ENCODE measurements at places on chromosomes 5 and 9.

GRCh38 chr9:19208653-19209052 lies 21.8 kb upstream of the DENND4C start:
- DNase-seq = no peak

DNA sequence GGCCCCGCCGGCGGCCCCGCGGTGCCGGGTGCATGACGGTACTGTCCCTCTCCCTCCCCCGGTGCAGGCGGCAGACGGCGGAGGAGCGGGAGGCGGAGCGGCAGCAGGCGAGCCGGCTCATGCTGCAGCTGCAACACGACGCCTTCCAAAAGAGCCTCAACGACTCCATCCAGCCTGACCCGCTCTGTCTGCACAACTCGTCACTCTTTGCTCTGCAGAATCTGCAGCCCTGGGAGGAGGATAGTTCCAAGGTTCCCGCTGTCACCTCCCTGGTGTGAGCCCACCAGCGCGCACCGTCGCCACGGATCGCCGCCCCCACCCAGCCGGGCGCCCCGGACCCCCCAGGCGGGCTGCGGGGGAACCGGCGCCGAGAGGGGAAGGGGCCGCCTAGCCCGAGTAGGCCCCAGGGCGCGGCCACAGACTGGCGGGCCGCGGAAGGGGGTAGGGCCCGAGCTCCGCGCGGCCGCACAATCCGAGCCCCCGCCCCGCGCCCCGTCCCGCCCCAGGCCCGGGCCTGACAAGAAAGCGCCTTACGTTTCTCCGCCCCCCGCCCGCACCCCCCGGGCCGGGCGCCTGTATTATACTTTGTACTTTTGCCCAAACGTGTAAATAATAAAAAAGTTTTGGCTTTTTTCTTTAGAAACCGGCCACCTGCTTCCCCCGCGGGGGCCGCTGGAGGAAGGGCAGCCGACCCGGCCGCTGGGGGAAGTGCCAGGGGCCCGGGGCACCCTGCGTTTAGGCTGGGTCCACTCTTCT lies 2.5 kb downstream of the TLX3 start:
- DNase-seq = no peak

GRCh38 chr9:84517026-84517425 lies 152.5 kb upstream of the NTRK2 start:
- DNase-seq = no peak

DNA sequence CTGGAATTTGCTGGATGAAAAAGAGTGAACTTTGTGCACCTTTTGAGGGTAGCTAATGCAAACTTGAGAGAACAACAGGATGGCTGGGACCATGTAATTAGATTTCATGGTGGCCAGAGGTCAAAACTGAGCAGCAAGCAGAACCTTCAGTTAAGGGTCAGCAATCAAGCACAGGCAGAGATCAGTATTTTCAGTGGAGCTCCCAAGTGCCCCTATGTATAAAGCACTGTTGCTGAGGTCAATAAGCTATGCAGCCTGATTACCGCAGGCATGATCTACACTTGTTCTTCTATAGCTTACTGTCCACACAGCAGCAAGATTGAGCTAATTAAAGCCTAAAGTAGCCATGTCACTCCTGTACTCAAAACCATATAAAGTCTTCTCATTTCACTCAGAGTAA lies 62.1 kb upstream of the TMC1 start:
- DNase-seq = no peak

DNA sequence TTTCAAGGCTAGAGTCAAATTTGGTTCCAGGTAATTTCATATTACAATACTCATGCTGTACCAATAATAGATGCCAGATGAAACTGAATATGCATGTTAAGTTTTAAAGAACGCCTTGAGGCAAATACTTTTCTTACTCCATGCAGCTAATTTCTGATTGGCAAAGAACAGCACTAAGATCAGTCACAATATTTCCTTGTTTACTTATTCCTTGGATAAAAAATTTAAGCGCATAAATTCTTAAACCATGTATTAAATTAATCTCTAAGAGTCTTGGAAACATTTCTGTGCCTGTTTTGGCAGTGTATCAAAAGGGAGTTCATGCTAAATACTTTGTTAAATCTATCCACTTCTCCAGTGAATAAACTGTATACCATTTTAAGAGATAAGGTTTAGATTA lies 173.5 kb downstream of the SLC12A2 start:
- no peak for DNase-seq

- DNase-seq = peak; percentile 22
These were observed 43.0 kb upstream of the GNAQ start for GRCh38 chr9:78074385-78075291.

GRCh38 chr9:2599896-2600295 lies 21.7 kb upstream of the VLDLR start:
- no peak for DNase-seq

GRCh38 chr9:23375511-23375910 lies 450.5 kb downstream of the ELAVL2 start:
- no peak for DNase-seq

DNA sequence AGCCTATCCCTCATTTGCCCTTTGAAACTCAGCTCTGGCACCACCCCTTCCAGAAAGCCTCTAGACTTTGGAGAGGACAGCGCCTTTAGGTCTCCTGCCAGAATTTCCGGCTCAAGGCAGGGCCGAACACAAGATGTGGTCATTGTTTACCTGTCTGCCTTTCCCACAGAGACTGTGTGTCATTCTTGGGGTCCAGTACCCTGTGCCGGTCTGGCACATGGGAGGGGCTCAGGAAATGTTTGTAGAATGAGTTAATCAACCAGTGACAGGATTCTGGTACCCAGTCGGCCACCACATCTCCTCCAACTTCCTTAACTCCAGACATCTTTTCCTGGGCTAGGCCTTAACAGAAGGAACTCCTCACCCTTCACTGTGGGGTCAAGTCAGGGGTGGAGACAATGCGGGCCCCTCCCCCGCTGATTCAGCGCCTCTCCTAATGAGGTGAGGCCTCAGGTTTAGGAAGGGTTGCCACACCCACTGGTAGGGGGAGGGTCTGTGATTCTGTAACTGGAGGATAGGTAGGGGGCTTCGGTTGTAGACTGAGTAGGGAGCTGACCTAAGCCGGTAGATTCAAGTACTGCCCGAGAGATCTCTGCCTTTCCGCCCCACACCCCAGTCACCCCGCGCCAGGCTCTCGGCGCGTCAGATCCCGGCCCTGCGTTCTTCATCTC lies 29.3 kb downstream of the PCDH1 start:
- DNase-seq = no peak

DNA sequence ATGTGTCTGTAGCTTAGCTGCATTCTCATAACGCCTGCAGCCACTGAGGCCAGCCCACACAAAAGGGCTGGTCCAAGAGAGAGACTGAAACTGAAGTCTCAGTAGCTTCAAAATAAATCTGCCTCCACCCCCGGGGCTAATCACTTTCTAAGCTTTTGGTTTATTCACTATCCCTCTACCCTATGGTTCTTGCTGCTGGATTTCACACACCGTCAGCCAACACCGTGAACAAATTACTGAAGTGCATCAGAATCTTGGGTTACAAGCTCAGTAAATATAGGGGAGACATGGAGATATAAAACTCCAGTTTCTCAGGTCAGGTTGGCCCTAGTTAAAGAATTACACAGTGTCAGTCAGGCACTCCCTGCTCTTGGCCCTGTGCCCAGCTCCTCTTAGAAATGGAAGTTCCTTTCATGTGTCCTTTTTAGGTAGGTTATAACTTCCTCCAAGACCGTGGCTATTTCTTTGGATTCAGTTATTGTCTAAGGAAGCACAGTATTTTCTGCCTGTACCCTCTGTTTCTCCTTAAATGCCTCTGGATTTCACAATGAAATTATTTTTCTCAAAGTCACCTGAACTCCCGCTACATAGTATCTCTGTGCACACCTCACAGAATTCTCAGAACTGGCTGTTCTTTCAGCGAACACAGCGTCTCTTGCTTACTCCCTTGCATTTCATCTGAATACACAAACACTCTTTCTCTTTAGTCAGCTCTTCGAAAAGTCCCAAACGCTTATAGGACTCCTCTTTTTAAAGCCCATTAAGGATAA lies 112.5 kb downstream of the FAM174A start:
- DNase-seq = no peak

DNA sequence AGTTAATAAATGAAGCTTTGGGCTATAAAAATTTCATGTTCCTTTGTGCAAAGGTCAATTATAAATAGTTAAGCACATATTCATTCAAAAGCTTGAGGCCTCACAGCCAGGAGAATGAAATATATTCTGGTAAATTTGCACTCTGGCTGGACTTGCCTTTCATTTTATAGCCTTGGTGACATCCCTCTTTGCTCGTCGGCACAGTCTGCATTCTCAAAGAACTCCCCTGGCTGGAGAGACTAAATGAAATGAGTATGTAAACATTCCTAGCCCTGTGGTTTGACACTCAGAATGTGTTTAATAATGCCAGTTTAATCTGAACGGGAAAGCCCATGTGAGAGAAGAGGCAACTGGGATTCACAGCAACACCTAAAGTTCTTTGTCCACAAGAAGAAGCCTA lies 285.6 kb downstream of the BRINP1 start:
- no peak for DNase-seq

DNA sequence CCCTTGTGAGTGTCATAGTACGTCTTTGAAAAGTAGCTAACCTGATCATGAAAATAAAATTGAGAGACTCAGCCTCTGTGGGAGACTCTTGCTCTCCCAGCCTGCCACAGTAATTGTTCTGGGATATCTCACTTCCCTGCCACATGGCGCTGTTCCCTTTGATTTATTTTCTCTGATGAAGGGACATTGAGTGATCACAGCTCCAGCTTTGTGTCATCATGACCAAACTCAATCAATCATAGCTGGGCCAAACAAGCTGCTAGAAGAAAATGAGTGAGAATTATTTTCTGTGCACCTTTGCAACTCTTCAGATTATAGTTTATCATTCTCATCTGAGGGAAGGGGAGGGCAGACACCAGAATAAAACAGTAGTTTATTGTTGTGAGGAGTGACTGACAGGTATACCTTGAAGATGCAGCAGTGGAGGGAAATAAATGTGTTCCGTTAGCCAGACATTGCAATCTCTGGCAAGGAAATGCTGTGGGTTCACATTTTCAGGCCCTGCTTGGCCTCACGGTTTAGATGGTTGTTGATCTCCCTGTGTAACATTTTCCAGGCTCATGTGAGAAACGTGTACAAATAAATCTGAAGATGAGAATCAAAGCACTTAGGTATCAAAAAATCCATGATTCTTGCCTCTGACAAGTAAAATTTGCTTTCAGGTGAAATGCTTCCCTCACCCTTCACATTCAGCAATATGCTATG lies 174.7 kb upstream of the FBXL17 start:
- DNase-seq = no peak

DNA sequence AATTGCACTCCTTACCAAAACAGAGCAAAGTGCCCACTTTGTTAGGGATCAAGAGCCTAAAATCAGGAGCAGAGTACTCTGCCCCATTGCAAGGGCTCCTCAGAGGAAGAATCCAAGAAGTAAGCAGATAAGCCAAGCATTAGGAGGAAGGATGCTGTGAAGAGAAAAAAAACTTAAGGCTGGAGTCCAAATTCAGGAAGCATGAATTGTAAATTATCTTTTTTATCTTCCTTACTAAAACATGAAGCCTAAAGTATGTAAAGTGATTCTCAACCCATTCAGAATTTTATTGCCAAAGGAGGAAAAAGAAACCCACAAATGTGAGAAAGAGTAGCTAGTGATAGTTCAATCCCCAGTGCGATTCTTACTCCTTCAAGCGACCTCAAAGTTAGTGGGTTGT lies 523.9 kb downstream of the TAF11L14 start:
- DNase-seq = no peak

- no peak for DNase-seq
These were observed 77.0 kb upstream of the DAP start for GRCh38 chr5:10838038-10838437.

- no peak for DNase-seq
These were observed 240.8 kb upstream of the TMEM161B start for GRCh38 chr5:88509403-88509802.

DNA sequence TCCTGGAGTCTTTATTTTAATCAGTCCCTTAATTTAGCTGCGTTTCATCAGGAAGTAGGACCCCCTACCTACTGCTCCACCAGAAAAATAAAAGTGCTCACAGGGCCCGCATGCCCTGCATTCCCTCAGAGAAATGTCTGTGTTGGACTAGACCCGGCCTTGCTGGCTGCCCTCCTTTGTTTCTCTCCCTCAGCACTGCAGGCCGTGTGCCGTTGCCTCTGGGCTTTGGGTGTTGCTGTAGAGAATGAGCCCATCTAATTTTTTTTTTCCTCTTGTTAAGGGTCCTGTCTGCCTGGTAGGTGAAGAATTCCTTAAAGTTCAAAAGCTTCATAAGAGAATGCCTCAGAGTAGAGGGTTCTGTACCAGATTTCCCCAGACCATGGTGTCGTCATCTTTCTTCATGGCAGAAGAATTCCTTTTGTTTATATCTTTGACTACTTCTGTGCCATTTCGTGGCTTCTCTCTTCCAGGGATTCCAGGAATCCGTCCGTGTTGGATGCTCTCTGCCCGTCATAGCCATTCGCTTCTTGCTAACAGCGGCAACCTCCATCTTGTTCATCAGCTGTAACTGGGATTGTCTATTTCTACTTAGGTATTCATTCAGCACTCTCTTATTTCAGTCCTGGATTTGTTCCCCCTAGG lies 49.8 kb upstream of the ANGPTL2 start:
- DNase-seq = no peak

- no peak for DNase-seq
These were observed 50.7 kb upstream of the GRHPR start for GRCh38 chr9:37371565-37372464.

Measured in CD8-positive, alpha-beta memory T cell (primary cell).